ENCODE measurements at places on chromosomes 2 and 18. TPM values are rescaled to one million over a fixed set of nuclear protein-coding genes. Genes with fewer than 3 reads are reported as not detected.

CPO gene
- 0.84 TPM for total RNA-seq

DNA sequence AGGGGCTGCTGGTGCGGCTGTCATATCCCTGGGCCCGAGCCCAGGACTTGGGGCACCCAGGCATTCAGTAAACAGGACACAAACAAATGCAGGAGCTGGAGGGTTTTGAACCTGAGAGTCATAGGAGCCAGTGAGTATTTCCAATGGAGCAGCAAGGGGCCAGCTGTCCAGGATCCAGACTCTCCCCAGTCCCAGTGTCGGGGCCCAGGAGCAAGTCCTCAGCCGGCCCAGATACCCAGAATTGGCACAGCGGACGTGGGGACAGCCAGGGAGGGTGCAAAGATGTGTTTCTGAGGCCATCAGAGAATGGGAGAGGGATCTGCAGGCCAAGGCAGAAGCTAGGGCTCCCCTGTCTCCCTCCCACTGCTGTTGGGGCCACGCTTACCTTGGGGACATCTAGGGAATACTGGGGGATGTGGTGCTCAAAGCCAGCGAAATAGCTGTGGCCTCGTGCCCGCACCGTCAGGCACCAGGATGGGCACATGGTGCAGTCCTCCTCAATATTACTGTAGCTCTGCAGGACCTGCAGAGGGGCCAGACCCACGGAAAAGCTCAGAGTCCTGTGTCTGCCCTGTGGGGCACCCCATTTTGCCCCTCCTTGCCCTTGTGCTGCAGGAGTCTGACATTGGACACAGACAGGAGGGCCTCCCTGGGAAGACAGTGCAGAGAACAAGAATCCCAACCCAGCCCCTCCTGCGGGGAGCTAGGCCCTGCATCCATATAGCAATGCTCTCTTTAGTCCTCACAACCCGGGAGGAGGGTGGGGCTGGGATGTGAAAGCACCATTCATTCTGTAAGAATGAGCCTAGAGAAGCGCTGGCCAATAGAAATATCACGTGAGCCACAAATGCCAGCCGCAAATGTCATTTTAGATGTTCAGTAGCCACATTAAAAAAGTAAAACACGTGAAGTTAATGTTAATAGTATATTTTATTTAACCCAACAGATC, 15.4 kb downstream of the CFAP65 start:
- DNase-seq: no peak

- no peak for DNase-seq
Observed at GRCh38 chr2:32427672-32428610, 71.1 kb downstream of the BIRC6 start.

DNA sequence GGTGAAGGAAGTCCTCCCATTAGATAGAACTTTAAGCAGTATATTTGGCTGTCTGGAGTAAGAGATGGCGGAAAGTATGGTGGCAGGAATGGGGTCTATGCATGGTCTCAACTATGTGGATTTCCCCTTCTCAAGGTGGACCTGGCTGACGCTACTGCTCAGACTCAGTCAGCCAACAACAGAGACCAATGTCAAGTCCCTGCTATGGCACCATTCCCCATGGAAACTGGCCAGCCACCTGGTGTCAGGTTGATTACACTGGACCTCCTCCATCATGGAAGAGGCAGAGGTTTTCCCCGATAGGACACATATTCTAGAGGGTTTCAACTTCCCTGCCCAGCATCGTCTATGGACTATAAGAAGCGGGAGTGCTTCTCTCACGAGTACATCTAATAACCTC, 8.6 kb upstream of the FAHD2A start:
- no peak for DNase-seq

GRCh38 chr18:48996901-48997463, 46.2 kb upstream of the SMAD7 start:
- no peak for DNase-seq

PTGR3 gene
- total RNA-seq: 25.5 TPM

- no peak for DNase-seq
Observed at GRCh38 chr2:57886161-57886786, 160.3 kb upstream of the VRK2 start.

LONRF2 gene
- 5.9 TPM for total RNA-seq

TRIM43 gene
- not detected for total RNA-seq

- no peak for DNase-seq
Observed at GRCh38 chr2:156437272-156437930, 1.2 kb downstream of the GPD2 start.

NT5C1B gene
- not detected for total RNA-seq

RTP5 gene
- total RNA-seq: not detected

GRCh38 chr2:114237331-114237730, 205.1 kb upstream of the DPP10 start:
- no peak for DNase-seq

All from mesenteric fat pad (tissue), 1 donor.